ENCODE measurements at places on chromosomes 4 and X.

DNA sequence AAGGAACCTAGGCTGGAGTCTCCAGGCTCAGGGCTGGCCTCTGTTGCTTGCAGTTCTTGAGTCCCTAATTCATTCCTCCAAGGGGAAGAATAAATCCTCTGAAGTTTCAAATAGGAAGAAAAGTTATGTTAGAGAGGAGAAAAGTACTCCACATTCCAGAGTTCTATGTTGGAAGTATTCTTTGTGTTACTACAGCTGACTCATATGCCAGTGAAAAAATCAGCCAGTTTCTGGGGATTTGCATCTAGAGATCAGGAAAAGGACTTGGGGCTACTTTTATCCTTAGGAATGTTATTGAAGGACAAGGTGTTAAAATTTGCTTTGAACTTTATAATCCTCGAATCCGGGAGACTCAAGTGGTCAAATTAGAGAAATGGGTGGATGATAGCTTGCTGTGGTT, 11.7 kb upstream of the NUDT9 start:
- no peak for DNase-seq

DNA sequence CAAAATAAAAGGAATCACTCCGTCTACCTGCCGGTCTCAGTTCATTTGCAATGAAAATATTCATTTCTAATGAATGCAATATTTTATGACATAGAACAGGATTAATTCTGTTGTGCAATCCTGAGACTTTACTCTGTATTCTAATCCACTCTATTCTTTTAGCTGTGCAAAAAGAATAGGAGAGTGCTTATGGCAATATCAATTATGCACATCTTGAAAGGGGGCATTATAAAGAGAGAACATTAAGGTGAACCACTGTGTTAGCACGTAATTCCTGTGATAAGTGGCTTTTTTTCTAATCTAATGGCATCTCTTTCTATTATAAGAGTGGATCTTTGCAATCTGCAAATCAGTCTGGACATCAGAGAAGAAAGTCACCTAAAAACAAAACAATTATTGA, 99.5 kb downstream of the KCNIP4 start:
- no peak for DNase-seq

DNA sequence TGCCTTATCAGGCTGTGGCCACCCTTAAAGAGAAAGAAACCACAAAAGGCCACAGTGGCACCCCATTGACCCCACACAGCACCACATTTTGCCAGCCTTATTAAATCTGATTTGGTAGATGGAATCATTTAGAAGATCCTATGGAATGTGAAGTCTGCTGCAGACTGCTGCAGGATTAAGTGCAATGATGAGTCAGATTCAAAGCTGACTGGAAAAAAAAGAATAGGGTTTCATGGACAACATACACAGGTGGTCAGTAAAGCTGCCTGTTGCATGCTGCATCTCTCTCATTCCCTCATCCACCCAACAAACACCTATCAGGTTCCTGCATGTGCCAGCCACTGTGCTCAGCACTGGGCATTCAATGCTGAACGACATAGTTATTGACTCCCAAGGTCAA, 56.6 kb downstream of the CHST7 start:
- no peak for DNase-seq

GRCh38 chr4:152503653-152504290, 32.1 kb downstream of the FBXW7 start:
- DNase-seq = no peak

- DNase-seq = peak; percentile 72
Measured at GRCh38 chrX:78074088-78074487, 30.0 kb upstream of the PGK1 start.

DNA sequence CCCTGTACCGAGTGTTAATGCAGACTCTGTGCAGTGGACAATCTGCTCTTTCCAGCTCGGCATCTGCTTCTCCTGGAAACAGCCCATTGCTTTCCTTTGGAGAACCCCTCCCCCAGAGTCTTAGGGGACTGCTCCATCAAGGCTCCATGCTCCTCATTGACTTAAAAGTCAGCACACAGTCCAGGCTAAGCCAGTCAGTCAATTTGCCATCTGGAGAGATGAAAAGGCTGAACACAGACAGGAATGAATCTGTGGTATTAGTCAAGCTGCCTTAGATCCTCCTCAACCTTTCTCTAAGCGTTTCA, 20.3 kb downstream of the ATP8A1 start:
- DNase-seq = no peak

GRCh38 chr4:180350901-180351300, 1892.3 kb upstream of the TENM3 start:
- DNase-seq = no peak

DNA sequence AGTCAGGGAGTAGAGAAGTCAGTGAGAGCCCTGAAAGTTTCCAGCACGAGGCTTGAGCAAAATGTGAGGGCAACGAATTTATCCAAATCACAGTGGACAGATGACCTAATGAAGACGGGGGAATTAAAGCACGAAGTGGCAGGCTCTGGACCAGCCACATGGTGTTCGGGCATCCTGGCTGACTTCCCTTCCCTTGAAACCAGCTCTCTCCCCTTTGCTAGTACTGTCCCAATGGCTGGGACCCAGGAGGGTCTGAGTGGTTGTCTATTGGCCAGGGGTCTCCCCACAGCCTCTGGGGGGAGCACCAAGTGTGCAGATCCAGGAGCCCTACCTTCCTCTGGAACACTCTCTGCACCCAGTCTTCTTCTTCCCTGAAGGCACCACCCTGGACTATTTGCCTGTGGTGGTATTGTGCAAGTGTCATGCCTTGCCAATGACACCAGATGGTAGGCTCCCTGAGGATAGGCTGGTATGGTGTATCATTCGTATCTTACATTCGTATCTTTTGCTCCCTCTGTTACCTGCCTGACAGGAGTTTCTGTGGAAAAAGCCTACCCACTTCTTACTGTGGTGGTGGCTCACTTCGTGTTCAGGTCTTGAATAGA, 2.1 kb downstream of the APLN start:
- DNase-seq = no peak

- DNase-seq = peak; percentile 95
Measured at GRCh38 chr4:42167709-42168108, 15.3 kb upstream of the BEND4 start.

GRCh38 chrX:41705680-41706374, 17.1 kb downstream of the GPR34 start:
- peak; percentile 14 for DNase-seq

DNA sequence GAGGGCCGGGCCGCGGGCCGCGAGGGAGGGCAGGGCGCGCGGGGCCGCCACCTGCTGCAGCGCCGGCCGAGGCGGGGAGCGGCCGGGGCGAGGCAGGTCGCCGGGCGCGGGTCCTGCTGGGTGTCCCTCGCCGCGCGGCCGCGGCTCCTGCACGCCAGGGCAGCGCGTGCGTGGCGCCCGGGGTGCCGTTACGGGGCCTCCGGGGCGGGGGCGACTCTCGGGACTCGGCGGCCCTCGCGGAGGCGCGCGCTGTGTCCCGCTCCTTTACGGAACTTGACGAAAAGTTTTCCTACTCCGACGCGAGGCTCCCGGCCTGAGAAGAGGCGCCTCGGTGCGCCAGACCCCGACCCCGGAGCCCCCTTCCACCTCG, 329 bp downstream of the TBC1D14 start:
- peak; percentile 26 for DNase-seq

Measured in MM.1S (cell line).